ENCODE measurements at places on chromosomes 3 and 15.

GRCh38 chr3:177820683-177821316, 623.5 kb upstream of the TBL1XR1 start:
- DNase-seq, result no peak

DNA sequence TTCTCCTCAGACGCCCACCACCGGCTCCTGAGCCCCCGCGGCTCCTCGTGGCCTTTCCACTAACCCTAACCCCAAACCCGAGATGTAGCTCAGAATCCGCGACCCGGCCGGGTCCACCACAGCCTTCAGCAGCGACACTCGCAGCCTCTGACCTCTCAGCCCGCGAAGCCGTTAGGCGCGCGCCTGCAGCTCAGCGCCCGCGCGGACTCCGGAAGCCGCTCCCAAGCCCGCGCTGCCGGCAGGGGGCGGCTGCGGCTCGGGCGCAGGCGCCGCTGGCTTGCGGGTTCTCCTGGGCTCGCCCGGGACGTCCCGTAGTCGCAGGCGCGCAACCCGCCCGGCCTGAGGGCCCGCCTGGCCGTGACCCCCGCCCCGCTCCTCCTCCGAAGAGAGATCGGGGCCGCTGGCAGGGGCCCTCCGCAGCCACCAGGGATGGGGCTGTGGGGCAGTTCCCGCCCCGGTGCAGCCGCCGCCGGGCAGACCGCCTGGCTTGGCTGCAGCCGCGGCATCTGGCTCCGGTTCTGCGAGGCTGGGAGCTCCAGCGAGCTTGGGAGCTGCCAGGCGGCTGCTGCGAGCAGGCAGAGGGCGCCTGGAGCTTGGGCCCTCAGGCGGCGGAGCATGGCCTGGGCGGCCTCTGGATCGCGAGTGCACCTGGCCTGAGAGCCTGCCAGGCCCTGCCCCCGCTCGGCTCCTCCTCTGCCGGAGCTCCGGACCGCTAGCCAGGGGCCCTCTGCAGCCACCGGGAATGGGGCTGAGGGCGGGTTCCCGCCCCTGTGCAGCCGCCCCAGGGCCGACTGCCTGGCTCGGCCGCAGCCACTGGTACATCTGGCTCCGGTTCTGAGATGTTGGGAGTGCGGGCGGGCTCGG, 120.7 kb downstream of the LMLN start:
- peak; percentile 90 for DNase-seq

GRCh38 chr3:57961828-57962447, 46.3 kb upstream of the FLNB start:
- DNase-seq, result no peak

DNA sequence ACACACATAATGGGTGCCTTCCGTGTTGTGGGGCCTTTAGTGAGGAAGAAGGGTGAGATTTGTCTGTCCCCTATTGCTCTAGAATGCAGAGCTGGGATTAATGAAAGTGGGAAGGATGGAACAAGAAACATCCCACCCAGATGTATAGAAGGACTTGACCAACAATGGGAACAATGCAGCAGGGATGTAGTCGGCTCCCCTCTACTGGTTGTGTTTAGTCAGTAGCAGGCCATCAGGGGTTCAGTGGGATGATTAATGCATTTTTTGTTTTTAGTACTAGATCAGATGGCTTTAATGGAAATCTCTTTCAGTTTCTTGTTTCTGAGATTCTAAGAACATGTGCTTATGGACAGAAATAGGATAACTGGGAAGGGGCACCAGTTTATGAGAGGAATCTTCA, 156.0 kb upstream of the ROPN1 start:
- no peak for DNase-seq

DNA sequence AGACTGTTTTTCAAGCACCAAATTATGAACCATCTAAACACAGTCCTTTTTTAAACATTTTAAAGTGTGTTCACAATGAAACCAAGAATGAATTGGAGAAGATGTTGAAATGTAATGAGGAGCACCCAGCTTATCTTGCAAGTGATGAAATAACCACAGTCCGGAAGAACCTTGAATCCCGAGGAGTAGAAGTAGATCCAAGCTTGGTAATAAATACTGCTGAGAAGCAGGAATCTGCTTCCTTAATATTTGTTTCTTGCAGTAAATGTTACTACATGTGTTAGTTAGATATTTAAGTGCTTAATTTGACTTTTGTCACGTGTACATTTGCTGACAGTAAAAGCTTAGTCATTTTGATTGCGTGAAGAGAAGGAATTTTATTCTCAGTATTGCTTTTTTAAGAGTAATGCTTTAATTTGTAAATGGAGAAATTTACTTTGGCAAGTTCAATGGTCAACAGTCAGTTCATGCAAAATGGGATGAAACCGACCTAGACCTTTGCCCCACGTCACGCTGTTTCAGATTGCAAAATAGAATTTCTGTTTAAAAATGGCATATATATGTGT, 69.8 kb downstream of the OPA1 start:
- no peak for DNase-seq

DNA sequence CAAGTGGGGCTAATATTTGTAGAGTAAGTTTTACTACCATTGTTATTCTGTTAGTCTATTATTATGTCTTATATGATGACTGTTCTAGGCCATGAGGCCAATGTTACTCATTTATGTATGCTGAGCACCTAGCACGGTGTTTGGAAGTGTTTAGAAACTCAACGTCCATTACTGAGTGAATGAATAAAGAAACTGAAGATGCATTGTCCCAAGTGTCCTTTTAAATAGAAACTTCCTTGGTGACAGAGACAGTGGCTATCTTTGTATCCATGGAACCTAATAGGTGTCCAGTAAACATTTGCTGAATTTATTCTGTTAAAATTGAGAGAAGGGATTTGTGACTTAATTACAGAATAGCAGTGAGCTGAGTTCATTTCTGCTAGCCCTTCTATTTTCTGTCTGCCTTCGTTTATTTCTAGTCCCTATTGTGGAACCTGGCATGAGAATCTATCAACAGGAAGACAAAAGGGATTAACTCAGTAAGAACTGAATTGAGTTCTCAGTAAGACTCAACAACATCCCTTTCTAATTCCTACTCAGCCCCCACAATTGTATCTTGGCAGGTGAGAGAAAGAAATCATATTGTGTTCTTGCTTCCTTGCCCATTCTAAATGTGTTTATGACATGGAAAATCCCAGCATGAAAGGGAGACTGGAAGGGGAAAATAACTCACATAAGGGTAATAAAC, 246.6 kb upstream of the LRRC3B start:
- no peak for DNase-seq

DNA sequence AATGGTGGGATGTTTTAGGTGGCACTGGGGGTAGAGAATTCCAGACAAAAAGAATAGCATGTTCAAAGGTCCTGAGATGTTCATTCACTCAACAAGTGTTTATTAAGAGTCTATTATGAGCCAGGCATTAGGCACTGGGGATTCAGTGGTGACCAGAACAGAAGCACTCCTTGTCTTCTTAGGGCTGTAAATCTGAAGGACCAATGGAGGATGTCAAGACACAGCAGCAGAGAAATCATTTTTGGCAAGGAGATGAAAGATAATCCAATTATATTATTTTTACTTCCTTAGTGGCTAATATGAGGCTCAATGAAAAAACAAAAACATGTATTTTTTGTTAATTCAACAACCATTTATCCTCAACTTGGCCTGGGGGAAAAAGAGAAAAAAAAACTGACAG, 218.5 kb downstream of the SLC9A9 start:
- DNase-seq, result no peak

GRCh38 chr3:174776636-174777035, 82.5 kb upstream of the NAALADL2 start:
- DNase-seq, result no peak

DNA sequence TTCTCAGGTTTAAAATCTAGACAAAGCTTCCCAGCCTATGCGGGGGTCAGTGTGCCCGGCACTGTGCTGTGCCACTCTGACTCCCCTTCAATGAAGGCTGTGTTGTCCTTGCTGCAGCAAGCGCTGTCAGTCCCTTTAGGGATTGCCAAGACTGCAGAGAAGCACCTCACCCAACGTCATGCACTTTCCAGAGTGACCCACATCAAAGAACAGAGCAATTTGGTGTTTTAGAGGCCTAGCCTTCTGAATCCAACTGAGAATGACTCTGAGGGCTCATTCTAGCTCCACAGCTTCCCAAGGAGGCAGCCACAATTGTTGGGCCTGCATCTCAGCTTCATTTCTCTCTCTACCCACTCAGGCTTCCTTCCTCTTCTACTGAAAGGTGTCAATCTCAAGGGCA, 26.4 kb downstream of the SLC9A9 start:
- no peak for DNase-seq

DNA sequence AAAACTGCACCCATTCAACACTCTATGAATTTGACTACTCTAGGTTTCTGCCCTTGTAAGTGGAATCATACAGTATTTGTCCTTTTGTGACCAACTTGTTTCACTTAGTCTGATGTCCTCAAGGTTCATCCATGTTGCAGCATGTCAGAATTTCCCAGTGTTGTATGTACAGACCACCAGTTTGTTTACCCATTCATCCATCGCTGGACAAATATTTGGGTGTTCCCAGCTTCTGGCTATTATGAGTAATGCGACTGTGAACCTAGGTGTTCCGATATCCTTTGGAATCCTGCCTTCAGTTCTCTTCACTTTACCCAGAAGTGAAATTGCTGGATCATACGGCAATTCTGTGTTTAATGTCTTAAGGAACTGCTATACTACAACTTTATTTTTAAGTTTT, 12.6 kb downstream of the RPL32 start:
- no peak for DNase-seq

DNA sequence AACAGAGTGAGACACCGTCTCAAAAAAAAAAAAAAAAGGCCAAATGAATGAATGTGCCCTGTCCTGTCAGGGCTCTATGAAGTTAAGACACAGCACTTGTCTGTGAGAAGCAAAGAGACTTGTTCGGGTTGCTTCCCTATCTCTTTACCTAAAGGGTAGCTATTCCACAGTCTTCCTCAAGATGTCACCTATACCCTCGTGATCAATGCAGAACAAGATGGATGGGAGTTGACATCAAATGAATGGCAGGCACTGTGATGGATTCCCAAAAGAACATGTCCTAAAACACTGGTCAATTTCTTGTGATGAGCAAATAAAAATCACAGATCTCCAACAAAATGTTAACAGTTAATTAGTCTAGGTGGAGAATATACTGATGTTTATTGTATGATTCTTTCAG, 9.5 kb downstream of the TADA3 start:
- no peak for DNase-seq

DNA sequence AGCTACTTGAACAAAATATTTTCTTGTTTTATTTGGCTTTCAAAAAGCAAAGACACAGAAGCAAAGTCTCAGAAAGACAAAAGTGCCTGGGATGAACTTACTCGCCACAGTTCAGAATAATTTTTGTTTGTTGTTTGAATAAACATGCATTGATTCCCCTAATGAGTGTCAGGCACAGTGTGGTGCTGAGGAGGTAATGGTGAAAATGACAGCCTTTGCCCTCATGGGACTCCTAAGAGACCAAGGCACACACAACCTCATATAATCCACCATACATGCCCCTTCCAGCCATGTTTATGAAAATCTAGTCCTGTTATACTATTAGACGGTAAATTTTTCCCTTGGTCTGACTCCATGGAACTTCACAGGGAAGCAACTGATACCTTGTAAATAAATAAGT, 2.5 kb downstream of the GOLIM4 start:
- DNase-seq, result no peak

- peak; percentile 36 for DNase-seq
Measured at GRCh38 chr3:127915115-127915936, at the start of gene KBTBD12. KBTBD12 (plus strand) TSS chr3:127915232; CDS start chr3:127923062, 7,830 bp downstream.

Data from activated T-cell treated with anti-CD3 and anti-CD28 coated beads, Interleukin-2, amount 50 U/mL, for 24 hours (primary cell).